ENCODE measurements at places on chromosomes 1 and 21.

DNA sequence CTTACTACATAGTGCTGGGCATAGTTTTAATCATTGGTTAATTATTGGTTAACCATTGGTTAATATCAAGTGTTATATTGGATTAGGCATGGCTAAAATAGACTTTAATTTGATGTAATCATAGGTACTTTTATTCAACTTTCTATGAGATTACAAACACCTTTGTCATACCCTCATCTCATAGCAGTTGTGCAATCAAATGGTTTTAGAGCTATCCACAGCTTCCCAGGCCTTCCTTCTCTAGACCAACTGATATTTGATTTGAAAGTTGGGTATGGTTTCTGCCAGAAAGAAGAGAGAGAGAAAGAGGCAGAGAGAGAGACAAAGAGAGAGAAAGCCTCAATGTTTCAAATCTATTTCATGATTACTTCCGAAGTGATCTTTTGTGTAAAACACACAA lies 9.6 kb upstream of the RGS1 start:
- DNase-seq = no peak

DNA sequence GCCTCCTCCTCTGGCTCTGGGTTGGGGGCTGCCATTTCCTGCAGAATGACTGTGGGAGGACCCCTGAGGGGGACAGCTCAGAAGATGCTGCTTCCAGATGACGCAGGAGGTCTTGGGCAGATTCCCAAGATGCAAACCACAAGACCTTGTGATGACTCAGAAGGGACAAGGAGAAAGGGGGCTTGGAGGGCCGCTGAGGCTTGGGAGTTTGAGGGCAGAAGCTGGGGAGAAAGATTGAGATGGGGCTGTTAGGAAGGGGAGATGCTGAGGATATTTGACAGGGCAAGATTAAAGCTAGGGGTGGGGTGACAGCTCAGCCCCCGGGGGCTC lies 7.5 kb downstream of the PTPRU start:
- no peak for DNase-seq

- DNase-seq = no peak
Measured at GRCh38 chr1:160437432-160438316, 37.3 kb downstream of the VANGL2 start.

DNA sequence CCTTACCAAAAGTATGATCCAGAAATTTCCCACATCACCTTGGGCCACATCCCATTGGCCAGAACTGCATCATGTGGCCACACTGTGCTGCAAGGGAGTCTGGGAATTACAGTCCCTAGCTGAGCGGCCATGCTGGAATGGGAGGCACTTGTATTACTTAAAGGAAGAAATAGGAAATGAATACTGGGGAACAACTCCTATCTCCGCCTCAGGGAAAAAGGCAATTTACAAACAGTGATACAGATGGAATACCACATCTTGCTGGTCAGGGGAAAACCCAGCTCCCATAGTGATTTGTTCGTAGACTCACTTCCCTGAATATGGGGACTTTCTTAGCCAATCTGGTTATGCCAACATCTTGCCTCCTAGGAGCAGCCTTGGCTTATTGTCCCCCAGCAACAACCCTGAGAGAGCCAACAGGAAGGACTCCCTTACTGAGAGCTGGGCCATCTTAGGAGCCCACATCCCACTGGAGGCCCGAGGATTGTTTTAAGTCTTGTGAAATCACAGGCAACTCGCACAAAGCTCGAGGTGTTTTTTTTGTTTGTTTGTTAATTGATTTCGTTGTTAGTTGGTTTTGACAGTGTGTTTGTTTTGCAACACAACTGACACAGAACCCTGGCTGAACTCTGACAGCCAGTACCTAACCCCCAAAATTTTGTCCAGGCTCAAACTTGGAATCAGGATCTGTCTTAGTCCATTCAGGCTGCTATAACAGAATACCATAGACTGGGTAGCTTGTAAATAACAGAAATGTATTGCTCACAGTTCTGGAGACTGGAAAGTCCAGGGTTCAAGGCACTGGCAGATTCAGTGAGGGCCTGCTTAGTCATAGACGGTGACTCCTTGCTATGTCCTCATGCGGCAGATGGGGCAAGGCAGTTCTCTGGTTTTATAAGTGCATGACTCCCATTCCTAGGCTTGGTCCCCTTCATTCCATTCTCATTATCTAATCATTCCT lies 14.9 kb downstream of the CDA start:
- DNase-seq = peak; percentile 68

GRCh38 chr1:167387251-167387910 lies 130.9 kb downstream of the CD247 start:
- DNase-seq = no peak

- DNase-seq = peak; percentile 40
Measured at GRCh38 chr1:78497201-78497600, 6.4 kb downstream of the PTGFR start.

DNA sequence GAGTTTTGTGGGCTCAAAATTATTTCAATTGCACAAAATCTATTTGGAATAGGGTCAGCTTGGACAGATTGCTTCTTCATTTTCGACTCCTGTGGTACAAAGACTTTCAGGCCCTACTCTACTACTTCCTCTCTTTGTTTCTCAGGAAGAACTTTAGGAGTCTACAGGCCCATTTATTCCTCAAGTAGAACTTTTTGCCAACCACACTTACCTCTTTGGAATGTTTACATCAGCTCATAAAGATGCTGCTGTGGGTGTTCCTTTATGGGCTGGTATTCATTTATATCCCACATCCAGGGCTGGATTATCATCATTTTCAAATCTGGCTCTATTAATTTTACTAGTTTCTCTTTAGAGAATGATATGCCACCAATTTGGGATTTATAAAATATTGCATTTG lies 46.3 kb upstream of the TNFSF18 start:
- DNase-seq = no peak

- DNase-seq = peak; percentile 50
Measured at GRCh38 chr1:87077959-87078639, 163.7 kb downstream of the HS2ST1 start.

DNA sequence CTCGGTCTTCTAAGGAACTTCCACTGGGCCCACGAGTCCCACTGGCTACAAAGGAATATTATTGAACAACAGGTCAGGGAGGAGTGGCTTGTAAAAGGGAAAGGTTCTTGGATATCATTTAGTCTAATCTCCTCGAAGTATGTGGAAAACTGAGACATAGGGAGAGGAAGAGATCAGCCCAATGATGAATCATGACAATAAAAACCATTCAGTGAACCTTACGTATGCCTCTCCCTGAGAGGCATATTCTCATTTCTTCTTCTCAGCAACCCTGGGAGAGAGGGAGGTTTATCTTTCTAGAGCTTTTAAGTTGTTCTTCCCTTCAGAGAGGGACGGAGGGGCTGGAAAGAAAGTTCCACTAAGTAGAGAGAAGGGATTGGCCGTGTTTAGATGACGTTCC lies 5.3 kb upstream of the MOB3C start:
- DNase-seq = no peak

DNA sequence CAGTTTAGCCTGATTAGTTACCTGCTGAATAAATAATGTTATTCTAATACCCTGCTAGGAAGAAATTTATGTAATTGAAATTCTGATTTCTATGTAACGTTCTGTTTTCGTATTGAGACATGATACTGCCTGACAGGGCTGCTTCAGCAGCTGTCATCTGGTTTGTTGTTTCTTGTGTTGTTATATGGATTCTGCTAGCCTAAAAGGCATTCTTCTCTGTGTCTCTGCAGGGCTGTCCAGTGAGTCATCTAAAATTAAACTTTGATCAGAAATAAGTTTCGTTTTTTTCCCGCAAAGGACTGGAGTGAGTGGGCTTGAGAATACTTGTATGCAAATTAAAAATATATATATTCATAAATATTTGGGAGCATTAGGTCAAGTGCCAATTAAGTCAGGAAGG lies 93.0 kb downstream of the DYRK1A start:
- no peak for DNase-seq

DNA sequence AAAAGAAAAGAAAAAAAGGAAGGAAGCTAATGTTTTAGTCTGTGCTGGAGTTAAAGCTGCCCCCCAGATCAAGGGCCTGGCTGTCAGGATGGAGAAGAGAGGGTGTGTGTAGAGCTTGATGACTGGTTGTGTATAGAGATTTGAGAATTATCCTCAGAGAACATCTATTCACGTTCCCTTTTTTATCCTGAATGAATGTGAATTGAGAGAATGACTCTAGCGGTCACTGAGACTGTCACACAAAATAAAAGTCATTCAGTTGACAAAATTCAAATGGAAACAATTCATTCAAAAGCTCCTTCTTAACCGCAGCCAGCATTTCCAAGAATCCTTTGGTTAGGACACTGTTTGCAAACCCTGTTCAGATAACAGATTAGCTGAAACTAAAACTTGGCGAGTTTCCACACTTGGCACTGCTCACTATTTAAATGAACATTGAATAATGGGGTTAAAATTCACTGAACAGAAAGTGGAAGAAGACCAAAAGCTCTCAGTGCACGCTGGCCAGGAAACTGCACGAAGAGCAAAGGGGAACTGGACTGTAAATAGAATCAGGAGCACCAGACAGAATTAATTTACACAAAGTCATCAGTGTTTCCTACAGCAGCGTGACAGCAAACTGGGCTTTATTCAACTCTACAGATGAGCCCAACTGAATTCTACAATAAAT lies 13.6 kb upstream of the FAM89A start:
- no peak for DNase-seq
